ENCODE measurements at places on chromosomes 4 and X.

DNA sequence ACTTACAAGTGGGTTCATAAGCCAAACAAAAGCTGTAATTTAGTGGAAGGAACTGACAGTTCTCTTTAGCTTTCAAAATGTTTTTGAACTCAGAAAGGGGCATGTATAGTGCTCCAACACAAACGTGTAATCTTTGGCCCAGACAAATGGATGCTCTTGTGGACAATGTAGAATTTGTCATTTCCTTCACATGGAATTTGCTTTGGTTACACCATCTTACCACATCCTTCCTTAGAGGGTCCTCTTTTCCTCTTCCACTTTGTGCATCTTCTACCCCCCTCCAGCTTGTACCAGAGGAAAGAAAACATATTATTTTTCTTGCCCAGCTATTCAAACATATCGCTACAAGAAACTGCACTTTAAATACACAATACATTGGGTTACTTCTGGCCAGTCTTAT, 42.4 kb downstream of the MEPE start:
- DNase-seq = no peak

GRCh38 chr4:122602277-122603142, 18.4 kb downstream of the IL21 start:
- peak; percentile 54 for DNase-seq

GRCh38 chr4:110124711-110125110, 73.7 kb downstream of the ELOVL6 start:
- no peak for DNase-seq

GRCh38 chrX:125005863-125006262, 313.8 kb upstream of the TEX13C start:
- DNase-seq = no peak

- no peak for DNase-seq
Measured at GRCh38 chrX:69143530-69143929, 21.7 kb downstream of the PJA1 start.

- DNase-seq = no peak
Measured at GRCh38 chrX:39766085-39766726, 331.6 kb downstream of the BCOR start.

- no peak for DNase-seq
Measured at GRCh38 chr4:94828882-94829281, 71.1 kb downstream of the BMPR1B start.

- no peak for DNase-seq
Measured at GRCh38 chr4:10092481-10093270, 23.9 kb downstream of the WDR1 start.

DNA sequence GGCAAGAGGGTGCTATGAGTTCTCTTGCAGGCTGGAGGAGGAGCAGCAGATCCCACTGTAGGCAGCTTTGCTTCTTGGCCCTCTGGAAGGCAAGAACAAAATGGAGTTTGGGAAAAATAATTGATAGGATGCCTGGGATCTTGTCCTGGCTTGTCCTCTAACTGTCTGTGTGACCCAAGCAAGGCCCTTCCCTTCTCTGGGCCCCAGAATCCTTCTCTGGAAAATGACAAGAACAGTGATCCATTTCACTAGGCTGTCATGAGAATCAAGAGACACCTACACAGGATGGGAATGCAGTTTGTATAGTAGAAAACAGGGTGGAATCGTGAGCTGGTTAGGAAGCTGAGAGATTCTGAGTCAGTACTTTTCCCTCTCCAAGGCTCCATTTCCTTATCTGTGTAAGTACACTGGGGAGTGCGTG, 133.3 kb downstream of the PJA1 start:
- DNase-seq = no peak

DNA sequence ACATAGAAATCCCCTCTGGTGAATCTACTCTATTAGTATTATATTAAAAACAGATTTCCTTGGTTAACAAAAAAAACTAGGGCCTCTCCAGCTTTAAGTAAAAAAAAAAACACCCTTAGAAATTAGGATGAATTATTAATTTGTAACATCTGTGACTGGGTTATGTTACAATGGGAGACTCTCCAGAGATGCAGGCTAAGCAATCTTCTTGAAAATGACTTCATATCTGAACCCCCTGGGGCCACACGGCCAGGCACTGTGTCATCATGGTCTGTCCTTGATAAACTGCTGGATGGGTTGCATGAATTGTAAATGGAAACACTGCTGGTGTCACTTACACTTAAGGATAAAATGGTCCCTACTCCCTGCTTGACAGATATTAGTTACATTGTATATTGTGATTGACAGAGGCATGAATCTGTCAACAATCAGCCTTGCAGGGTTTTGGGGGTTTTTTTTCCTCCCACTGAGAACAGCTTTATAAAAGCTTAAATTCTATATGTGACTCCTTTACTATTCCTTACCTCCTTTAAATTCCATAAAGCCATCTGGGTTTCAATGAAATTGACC, 49.1 kb downstream of the PRKG2 start:
- DNase-seq = no peak

GRCh38 chrX:51608126-51608525, 10.6 kb downstream of the CENPVL3 start:
- DNase-seq = no peak

DNA sequence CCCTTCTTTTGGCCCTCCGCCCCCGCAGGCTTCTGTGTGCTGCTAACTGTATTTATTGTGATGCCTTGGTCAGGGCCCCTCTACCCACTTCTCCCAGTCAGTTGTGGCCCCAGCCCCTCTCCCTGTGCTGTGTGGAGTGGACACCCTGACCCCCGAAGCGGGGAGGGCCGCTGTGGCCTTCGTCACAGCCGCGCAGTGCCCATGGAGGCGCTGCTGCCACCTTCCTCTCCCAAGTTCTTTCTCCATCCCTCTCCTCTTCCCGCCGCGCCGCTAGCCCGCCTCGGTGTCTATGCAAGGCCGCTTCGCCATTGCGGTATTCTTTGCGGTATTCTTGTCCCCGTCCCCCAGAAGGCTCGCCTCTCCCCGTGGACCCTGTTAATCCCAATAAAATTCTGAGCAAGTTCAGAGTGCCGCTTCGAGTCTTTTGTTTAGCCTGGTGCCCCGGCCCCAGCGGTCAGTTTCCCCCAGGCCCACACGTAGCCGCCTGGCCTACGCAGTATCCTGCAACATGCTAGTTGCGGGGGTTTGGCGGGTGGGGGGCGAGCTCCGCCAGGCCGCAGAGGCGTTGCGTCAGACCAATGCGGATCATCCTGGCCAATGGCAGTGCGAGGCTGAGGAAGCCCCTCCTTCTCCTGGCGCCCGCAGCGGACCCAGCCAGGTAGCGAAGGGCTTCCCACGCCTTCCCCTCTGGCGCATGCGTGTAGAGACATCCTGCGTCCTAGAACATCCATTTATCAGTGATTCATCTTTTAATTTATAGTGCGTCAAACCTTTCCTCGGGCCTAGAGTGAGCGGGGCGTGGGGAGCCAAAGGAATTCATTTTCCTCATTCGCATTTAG, 5.6 kb upstream of the KANTR start:
- DNase-seq = no peak

DNA sequence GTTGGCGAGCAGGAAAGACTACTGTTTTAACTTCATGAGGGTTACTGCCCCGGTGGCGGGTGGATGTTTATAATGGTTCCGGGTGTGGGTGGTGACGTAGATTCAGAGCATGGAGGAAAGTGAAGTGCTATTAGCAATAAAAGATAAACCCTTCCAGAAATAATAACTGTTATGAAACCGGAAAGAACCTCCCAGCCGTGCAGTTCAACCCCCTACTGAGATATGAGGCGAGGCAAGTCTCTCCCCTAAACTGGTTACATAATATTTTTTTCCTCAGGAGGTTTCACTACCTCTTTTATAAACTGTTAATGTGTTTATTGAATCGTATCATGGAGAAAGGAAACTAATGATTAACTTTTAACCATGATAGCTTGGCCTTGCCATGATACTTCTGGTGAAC, 33.9 kb upstream of the STIM2 start:
- DNase-seq = no peak

DNA sequence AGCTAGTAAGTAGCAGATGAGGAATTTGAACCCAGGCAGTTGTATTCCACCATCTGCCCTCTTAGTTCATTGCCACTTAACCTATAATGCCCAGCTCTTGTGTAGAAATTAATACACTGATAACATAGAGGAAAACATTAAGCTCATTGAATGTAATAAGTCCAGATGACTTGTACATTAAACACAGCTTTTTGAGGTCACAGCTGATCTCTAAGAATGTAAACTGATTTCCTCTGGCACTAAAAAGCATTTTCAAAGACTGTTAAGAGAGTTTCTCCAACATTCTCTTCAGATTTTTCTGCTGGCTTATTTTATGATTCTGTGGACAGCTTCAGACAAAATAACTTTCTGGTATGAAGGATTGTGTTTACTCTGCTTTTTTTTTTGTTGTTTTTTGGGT, 42.7 kb downstream of the HPRT1 start:
- no peak for DNase-seq

GRCh38 chr4:109365939-109366338, 63.5 kb upstream of the COL25A1 start:
- no peak for DNase-seq

DNA sequence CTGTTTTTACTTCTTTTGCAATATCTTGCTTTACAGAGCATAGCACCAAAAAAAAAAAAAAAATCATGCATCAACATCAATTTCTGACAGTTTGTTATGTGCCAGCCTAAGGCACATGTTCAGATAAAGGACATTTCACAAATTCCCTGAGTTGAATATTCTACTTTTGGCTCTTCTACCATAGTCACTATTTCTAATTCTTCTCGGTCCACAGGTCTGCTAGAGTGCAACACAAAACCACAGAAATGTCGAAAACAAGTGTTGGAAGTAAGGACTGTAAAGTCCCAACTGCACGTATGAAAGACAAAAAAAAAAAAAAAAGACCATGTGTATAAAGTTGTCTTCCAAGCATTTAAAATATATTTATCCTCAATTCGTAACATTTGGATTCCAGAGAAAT, 494.2 kb upstream of the INTU start:
- no peak for DNase-seq

- peak; percentile 52 for DNase-seq
Measured at GRCh38 chrX:73916931-73917667, 354.1 kb downstream of the CHIC1 start.

DNA sequence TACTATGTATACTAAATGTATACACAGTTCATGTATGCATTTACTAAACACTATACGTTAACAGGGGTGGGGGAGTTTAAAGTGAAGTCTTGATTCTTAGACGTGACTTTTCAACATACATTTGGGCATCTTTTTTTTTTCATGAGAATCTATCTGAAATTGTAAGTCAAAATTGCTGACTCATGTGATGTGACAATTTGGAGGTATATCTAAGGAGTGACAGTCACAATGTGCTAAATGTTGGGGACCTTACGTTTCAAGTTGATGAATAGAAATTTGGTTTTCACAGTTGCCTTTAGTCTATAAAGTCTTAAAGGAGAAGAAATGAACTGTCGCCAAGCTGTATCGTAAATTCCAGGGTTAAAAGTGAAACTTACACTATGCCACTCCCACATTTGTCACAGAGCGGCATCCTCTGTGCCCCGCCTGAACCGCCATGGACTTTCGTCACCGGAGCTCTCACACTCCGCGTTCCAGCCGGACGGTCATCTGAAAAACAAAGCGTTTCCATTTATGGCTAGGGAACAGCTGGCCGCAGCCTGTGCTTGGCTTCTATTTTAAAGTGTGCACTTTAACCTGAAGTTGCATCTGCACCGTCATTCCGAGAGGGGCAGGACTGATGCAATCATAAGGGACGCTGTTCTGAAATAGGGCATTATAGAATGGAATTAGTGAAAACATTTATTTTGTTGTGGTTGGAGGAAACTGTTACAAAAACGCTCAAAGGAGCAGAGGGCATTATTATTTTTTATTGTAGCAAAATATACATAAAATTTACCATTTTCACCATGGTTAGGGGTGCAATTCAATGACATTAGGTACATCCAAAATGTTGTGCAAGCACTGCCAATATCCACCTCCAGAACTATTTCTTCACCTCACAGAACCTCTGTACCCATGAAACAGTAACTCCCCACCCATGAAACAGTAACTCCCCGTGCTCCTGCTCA, 30.9 kb downstream of the PDLIM3 start:
- DNase-seq = no peak

GRCh38 chr4:80608281-80608980, 272.9 kb downstream of the CFAP299 start:
- DNase-seq = no peak

GRCh38 chrX:12383196-12383595, 244.9 kb downstream of the FRMPD4 start:
- peak; percentile 9 for DNase-seq

DNA sequence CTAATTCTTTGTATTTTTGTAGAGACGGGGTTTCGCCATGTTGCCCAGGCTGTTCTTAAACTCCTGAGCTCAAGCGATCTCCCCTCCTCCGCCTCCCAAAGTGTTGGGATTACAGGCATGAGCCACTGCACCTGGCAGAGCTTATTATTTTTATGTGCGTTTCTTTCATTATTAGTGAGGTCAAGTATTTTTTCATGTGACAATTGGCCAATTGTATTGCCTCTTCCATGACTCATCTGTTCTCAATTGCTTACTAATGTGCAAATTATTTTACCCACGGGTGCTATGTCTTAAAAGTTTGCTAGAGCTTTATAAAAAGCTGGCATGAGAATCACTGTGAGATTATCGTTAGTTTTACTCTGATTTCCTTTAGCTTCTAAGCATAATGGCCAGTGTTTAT, 13.0 kb upstream of the ARX start:
- DNase-seq = peak; percentile 24

GRCh38 chrX:97806238-97806637, 922.5 kb downstream of the RPA4 start:
- no peak for DNase-seq

GRCh38 chrX:13340182-13340791, 20.4 kb upstream of the ATXN3L start:
- DNase-seq = no peak

- DNase-seq = no peak
Measured at GRCh38 chr4:153063490-153063889, 127.4 kb downstream of the FHDC1 start.

DNA sequence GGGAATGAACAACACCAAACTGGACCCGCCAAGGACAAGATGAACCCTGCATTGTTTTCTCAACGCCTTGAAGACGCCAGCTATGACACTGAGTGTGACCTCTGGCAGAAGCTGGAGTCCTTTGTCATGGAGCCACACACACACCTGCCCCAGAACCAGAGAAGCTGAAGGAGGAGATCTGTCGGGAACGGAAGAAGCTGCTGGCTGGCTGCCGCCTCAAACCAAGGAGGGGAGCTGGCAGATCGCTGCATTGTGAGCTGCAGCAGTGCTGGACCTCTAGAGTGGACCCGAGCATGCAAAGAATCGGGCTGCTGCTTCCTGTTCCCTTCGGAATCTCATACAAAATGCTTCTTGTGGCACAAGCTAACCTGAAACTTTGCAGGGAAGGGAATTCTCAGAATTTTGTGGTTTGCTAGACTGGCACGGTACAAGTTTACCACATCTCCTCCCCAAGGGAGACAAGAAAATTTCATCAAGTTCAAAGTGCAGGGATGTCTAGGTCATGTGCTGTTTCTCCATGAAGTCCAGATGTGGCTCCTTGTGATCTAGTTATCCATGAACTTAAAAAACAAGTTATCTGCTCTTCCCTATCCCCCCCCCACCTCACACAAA, 23.4 kb upstream of the GLRB start:
- DNase-seq = no peak

DNA sequence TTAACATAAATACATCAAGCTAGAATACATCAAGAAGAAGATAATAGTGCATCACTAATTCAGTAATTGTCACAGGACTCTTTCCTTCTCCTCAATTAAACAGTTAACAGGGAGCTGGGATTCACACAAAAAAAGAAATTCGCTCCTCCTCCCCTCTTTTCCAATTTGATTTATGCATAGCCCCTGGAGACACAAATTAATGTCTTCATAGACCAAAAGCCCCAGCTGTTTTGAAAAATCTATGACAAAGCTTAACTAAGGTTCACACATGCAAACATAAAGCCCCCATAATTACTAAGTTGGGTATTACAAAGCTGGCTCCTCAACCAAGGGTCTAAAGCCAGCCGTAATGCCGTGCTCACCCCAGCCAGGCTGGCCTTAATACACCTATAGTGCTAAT, 61.2 kb downstream of the ENOX2 start:
- DNase-seq = no peak
